ENCODE measurements at places on chromosomes 2 and 18.

DNA sequence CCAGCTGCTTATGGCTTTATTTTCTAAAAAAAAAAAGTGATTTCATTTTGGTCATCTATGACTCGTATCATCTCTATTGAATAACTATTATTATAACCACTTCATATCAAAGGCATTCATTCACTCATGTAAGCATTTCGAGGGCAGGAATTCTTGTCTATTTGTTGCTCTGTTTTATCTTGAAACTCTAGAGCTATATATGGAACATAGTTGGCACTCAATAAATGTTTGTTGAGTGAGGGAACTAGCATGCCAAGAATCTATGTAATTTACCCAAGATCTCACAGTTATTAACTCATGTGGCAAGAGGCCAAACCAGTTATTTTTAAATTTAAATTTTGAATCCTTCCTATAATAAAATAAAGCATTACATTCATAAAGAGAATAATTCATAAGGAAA, 470.1 kb downstream of the TMX3 start:
- DNase-seq, result peak; percentile 58

GRCh38 chr18:62328586-62329525, 3.7 kb downstream of the TNFRSF11A start:
- DNase-seq, result no peak

- DNase-seq, result peak; percentile 50
Measured at GRCh38 chr2:144115739-144116291, 404.1 kb downstream of the ZEB2 start.

GRCh38 chr2:176187200-176187898, 1.1 kb upstream of the HOXD1 start:
- DNase-seq, result no peak

DNA sequence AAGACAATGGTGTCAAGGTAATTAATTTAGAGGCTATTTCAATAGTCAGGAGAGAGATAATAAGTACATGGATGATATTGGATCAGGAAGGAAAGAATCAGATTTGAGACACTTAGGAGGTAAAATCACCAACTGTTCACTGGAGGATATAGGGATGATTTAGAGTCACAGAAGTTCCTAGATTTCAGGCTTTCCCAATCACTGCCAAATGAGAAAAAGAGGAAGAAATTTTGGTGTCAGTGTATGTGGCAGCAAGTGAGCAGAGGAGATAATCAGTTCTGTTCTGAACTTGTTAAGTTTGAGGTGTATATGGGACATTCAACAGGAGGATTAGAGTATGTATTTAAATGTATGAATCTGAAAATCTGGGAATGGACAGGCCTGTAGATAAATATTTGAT, 640.4 kb downstream of the NR4A2 start:
- DNase-seq, result no peak

DNA sequence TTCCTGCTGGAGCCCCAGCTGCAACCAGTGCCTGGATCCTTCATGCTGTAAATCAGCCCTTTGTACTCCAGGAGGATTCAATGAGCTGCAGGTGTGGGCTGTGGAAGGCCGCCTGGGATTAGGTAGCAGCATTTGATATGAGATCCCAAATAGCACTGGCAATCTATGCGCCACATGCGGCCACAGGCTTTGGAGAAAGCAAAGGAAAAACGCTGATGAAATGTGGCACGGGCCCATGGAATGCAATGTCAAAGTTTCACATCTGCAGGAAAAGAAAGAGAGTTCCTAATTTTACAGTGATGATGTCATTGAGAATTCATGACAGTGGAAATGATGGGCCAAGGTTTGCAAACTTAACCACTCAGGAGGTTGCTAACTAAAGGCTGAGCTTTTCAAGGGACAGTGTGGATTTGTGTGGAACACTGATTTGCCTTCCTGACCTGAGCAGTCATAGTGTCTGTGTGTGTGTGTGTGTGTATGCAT, 216.4 kb upstream of the OSR1 start:
- peak; percentile 90 for DNase-seq

- DNase-seq, result no peak
Measured at GRCh38 chr2:147346142-147346541, 498.7 kb upstream of the ACVR2A start.

DNA sequence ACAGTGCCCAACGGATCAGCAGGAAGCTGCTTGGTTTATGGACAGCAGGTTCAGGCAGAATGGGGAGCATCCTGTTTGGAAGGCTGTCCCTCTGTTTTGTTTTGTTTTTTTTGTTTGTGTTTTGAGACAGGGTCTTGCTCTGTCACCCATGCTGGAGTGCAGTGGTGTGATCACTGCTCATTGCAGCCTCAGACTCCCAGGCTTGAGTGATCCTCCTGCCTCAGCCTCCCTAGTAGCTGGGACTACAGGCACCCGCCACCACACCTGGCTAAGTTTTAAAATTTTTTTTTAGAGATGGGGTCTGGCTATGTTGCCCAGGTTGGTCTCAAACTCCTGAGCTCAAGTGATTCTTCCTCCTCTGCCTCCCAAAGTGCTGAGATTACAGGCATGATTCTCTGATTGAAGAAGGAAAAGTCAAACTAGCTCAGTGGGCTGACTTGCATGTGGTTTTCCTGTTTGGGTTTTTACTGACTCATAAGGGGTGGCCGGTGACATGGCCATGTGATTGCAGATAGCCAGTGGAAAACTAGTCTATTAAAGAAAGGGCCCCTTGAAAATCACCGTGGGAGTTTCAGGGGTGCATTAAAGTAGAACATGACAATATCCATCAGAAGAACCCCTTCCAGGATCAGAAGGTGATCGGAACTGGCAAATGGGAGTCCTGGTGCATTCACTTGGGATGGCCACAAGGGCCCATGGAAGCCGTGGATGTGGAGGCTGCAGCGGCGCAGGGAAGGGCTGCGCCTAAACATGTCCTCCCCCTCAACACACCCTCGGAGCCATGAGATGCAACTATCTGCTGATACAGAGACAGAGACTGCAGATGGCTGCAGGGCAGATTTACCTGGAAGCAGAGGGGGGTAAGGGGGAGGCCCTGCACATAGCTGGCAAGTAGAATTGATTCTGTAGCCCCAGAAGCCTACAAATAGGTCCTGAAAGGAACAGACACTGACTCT, 26.5 kb downstream of the AQP12B start:
- DNase-seq, result no peak

DNA sequence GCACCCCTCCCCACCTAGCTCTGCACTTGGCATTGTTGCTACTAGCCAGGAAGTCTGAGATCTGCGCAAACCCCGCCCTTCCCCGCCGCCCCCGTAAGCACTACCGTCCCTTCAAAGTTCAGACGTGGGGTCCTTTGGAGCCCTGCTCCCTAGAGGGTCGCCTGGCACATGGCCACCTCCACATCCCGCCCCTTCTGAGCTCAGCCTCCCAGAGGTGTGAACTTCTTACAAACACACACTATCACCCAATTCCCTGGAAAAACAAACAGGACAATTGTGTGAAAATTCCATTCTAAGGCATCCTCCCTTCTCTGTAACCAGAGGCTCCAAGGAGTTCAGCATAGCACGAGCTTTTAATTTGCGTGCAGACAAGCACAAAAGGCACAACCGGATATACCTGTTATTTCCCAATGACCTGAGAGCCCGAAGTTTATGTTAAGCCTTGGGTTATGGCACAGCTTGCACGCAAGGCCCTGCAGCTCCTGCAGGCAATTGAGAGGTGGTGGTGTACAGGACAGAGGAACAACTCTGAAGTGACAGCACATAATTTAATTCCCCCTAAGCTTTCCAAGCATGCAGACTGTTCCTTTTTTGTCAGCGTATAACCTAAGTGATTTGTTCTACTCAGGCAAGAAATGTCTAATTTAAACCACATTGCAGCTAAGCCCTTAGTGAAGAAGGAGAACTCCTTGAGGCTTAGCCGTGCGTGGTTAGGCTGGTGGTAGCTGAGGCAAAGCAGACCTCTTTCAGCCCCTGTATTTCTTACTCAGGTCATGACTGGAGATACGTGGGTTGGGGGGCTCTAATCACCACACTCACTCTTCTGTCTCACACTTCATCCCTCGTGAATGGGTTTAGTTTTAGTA, 20.3 kb upstream of the CYP1B1 start:
- DNase-seq, result peak; percentile 94

- DNase-seq, result no peak
Measured at GRCh38 chr2:32835148-32835547, 111.6 kb upstream of the LTBP1 start.

- DNase-seq, result no peak
Measured at GRCh38 chr18:68665628-68666027, 49.3 kb downstream of the TMX3 start.

- DNase-seq, result no peak
Measured at GRCh38 chr2:132519566-132519965, 103.0 kb downstream of the GPR39 start.

- no peak for DNase-seq
Measured at GRCh38 chr18:52387175-52387574, 47.2 kb downstream of the DCC start.

GRCh38 chr2:189580241-189580651, 340 bp downstream of the SLC40A1 start:
- no peak for DNase-seq

GRCh38 chr18:11906926-11907874, 917 bp downstream of the MPPE1 start:
- no peak for DNase-seq

- no peak for DNase-seq
Measured at GRCh38 chr2:237724811-237725478, 73.6 kb upstream of the RBM44 start.

GRCh38 chr2:140178234-140178633, 1398.0 kb upstream of the NXPH2 start:
- no peak for DNase-seq

GRCh38 chr2:85061896-85062295, 71.3 kb upstream of the TCF7L1 start:
- DNase-seq, result no peak

DNA sequence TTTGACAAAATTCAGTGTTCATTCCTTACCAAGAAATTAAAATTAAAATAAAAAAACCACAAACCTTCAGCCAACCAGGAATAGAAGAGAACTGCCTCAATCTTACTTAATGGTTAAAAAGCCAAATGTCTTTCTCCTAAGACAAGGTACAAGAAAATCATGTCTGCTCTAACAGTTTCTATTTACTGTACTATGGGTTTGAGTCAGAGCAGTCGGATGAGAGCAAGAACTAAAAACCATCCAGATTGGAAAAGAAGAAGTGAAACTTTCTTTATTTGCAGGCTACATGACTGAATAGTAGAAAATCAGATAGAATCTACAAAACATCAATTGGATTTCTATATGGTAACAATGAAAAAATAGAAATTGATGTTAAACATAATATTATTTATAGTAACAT, 555.5 kb upstream of the TNP1 start:
- DNase-seq, result no peak

GRCh38 chr2:75602724-75603342, 42.1 kb upstream of the EVA1A start:
- DNase-seq, result peak; percentile 85

GRCh38 chr18:7094427-7094826, 23.2 kb downstream of the LAMA1 start:
- no peak for DNase-seq

DNA sequence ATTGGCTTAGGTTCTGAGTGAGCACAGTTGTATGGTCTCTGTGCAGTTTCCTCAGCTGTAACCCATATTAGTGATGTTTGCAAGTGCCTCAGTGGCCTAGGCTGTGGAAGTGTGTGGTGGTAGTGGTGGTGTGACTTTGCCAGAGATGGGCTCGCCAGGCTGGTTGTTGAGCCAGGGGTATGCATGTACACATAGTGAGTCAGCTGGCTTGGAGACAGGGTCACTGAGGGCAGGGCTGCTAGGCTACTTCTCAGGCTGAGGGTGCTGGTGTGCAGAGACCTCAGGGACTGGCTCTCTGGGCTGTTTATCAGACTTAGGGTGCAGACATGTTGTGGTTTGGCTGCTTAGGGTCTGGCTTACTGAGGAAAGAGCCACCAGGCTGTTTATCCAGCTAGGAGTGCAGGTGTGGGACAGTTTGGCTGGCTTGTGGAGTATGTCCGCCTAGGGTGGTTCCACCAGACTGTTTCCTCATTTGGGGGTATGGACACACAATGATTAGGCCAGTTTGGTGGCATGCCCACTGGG, 15.0 kb downstream of the APLF start:
- no peak for DNase-seq

GRCh38 chr2:170098626-170099312, 79.2 kb upstream of the MYO3B start:
- no peak for DNase-seq

DNA sequence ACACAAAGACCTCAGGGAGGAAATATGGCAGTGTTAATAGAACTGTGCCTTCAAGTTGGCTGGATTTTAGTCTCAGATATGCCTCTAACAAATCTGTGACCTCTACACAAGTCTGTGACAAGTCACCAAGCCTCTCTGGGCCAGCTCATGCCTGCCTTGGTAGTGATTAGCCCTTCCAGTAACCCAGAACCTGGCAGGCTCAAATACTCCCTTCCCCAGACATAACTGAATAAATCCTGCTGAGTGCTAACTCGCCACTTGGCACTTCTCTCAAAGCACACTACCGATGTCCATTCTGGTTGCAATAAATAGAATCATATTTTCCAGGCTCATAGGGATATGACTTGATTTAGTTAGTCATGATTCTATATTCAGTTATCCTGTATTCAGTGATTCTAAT, 15.3 kb upstream of the THSD7B start:
- no peak for DNase-seq

DNA sequence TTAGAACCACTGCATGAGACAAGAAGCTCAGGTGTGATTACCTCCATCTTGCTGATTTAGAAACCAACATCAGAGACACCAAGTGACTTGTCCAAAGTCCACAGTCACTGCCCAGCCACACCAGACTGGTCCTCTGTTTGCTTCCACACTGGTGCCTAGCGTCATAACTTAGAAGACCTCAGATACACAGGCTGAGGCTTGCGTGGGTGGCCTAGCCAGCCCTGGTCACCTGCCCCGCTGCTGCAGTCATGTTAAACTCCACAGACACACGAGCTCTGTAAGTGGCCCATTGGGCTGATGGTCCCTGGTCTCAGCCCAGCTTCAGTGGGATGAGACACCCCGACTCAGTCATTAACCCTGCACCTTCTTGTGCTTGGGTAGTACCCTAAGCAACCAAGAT, 47.1 kb downstream of the CNGA3 start:
- no peak for DNase-seq

- no peak for DNase-seq
Measured at GRCh38 chr2:8193686-8194615, 487.9 kb upstream of the ID2 start.

DNA sequence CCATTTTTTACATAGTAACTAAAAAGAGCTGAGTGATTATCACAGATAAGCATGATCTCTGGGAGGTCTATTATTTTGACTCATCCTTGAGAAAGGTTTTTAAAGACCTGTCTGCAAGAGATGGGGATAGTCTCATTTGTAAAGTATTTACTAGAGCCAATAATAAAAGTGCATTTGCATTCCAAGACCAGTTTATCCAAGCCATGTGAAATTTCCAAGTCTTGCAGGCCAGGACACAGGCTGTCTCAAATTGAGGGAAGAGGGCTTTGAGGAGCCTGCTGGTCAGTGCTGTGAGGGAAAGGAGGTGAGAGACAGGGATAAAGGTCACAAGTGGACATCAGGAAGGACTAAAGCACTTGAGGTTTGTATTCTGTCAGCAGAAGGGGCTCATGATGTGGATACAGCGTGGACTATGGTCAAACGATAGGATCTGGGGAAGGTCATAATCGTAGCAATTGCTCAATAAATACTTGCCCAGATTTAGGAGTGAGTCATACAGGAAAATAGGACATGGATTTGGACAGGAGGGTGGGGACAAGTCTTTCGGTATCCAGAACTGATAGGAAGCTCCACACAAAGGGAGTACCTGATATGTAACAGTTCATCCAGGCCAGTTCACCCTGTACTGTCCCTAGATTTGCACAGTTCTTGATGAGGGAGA, 6.6 kb upstream of the CDH2 start:
- peak; percentile 81 for DNase-seq

- peak; percentile 59 for DNase-seq
Measured at GRCh38 chr2:47195148-47195547, 40.0 kb upstream of the STPG4 start.

- no peak for DNase-seq
Measured at GRCh38 chr2:237140689-237141285, 55.1 kb downstream of the COPS8 start.

Measured in fibroblast of skin of right quadriceps (primary cell).